ENCODE measurements at places on chromosomes 1 and 21. TPM values are rescaled to one million over a fixed set of nuclear protein-coding genes. Genes with fewer than 3 reads are reported as not detected.

HES3 gene
- not detected for total RNA-seq

LCE2B gene
- not detected for total RNA-seq

CDC20 gene
- 24.5 TPM for total RNA-seq

HDGF gene
- 107 TPM for total RNA-seq

KRTAP11-1 gene
- 0.41 TPM for total RNA-seq

SPTA1 gene
- 22.7 TPM for total RNA-seq

TCHHL1 gene
- total RNA-seq, result not detected

KNCN gene
- not detected for total RNA-seq

A3GALT2 gene
- 0.53 TPM for total RNA-seq

NEGR1 gene
- 4.1 TPM for total RNA-seq

DDAH1 gene
- total RNA-seq, result 80.4 TPM

GPR89A gene
- total RNA-seq, result 30.6 TPM

CDK18 gene
- 22.9 TPM for total RNA-seq

TMEM54 gene
- 11.9 TPM for total RNA-seq
